A549 treated with Mapracorat at 1 μM for 4 hours (cell line): ENCODE measurements at places on chromosomes 3 and 15. TPM values are rescaled to one million over a fixed set of nuclear protein-coding genes. Genes with fewer than 3 reads are reported as not detected.

Gene TRIM59
- total RNA-seq = 7.2 to 10.0 TPM (median 8.9 TPM) in 5 replicates

Gene TRA2B
- 160 to 183 TPM (median 162 TPM) in 5 replicates for total RNA-seq

Gene MYO5C
- total RNA-seq = 4.9 to 6.8 TPM (median 6.2 TPM) in 5 replicates

Gene CYFIP1
- 67.9 to 89.0 TPM (median 82.4 TPM) in 5 replicates for total RNA-seq

Gene ACP3
- 0.07 to 0.08 TPM in 2 of 5 replicates, not detected in the others for total RNA-seq

Gene GOLGA6L4
- 0.29 to 1.3 TPM (median 0.87 TPM) in 5 replicates for total RNA-seq

Gene CCRL2
- total RNA-seq = 0.07 to 0.17 TPM (median 0.11 TPM) in 4 of 5 replicates, not detected in the other

Gene AADACL2
- total RNA-seq = not detected in 5 replicates

Gene THSD4
- 20.3 to 28.3 TPM (median 24.4 TPM) in 5 replicates for total RNA-seq

Gene DENND6A
- total RNA-seq = 5.6 to 9.0 TPM (median 7.0 TPM) in 5 replicates

Gene SCN11A
- total RNA-seq = 0.02 TPM in 1 of 5 replicates, not detected in the others

Gene RAB6B
- 1.7 to 2.4 TPM (median 2.3 TPM) in 5 replicates for total RNA-seq

Gene RBP2
- total RNA-seq = not detected in 5 replicates

Gene DNAJA4
- not detected in 5 replicates for total RNA-seq

Gene BNIP2
- total RNA-seq = 56.2 to 92.6 TPM (median 69.6 TPM) in 5 replicates

Gene CRYBG3
- total RNA-seq = 5.4 to 8.1 TPM (median 5.9 TPM) in 5 replicates

Gene CLRN1
- not detected in 5 replicates for total RNA-seq

Gene IL17RB
- total RNA-seq = 0.75 to 1.2 TPM (median 0.86 TPM) in 5 replicates

Gene ATP13A5
- not detected in 5 replicates for total RNA-seq

Gene GOLGA6L10
- total RNA-seq = 0.34 to 0.94 TPM (median 0.48 TPM) in 5 replicates

Gene IQCB1
- total RNA-seq = 9.9 to 11.0 TPM (median 10.1 TPM) in 5 replicates

Gene PAQR5
- 68.2 to 104 TPM (median 99.3 TPM) in 5 replicates for total RNA-seq

Gene DUOXA1
- total RNA-seq = 0.06 to 0.34 TPM (median 0.15 TPM) in 4 of 5 replicates, not detected in the other

Gene SLC28A2
- not detected in 5 replicates for total RNA-seq

Gene MKRN3
- total RNA-seq = 1.4 to 2.6 TPM (median 2.0 TPM) in 5 replicates

Gene HDDC3
- total RNA-seq = 29.9 to 38.7 TPM (median 35.1 TPM) in 5 replicates

Gene ZFAND6
- 96.4 to 118 TPM (median 99.9 TPM) in 5 replicates for total RNA-seq

Gene TMEM207
- not detected in 5 replicates for total RNA-seq

Gene SHF
- 0.53 to 1.2 TPM (median 0.70 TPM) in 5 replicates for total RNA-seq

Gene P3H2
- total RNA-seq = 25.1 to 37.9 TPM (median 34.5 TPM) in 5 replicates

Gene ARGFX
- not detected in 5 replicates for total RNA-seq

Gene GPR87
- 2.1 to 2.6 TPM (median 2.3 TPM) in 5 replicates for total RNA-seq

Gene FETUB
- 0.10 to 0.35 TPM (median 0.23 TPM) in 5 replicates for total RNA-seq

Gene PIERCE2
- total RNA-seq = 3.9 to 5.0 TPM (median 4.2 TPM) in 5 replicates

Gene SLMAP
- total RNA-seq = 18.8 to 28.9 TPM (median 23.4 TPM) in 5 replicates

Gene RARRES1
- 7.7 to 11.7 TPM (median 11.2 TPM) in 5 replicates for total RNA-seq

Gene MAPK6
- 38.9 to 55.0 TPM (median 52.0 TPM) in 5 replicates for total RNA-seq

Gene SPINK8
- not detected in 5 replicates for total RNA-seq

Gene SMCO1
- not detected in 5 replicates for total RNA-seq
